ENCODE measurements at places on chromosomes 4 and X. TPM values are rescaled to one million over a fixed set of nuclear protein-coding genes. Genes with fewer than 3 reads are reported as not detected.

- H3K27ac ChIP-seq, result no peak overlapping the region
- DNase-seq, result no peak
- H3K36me3 ChIP-seq, result no peaks in the 10 kb centered on the region
- H3K27me3 ChIP-seq, result no peaks in the 10 kb centered on the region
- H3K4me3 ChIP-seq, result no peak overlapping the region
Measured at GRCh38 chr4:15262396-15262795, 165.4 kb upstream of the C1QTNF7 start.

DNA sequence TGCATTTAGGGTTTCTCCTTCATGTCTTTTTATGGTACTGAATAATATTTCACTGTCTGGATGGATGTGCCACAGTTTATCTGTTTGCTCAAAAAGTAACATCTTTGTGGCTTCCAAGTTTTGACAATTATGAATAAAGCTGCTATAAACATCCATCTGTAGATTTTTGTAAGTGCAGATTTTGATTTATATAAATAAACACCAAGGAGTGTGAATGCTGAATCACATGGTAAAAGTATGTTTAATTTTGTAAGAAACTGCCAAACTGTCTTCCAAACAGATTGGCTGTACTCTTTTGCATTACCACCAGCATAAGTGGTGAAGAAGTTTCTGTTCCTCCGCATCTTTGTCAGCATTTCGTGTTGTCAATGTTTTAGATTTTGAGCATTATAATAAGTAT lies 158.7 kb upstream of the GIMD1 start:
- no peak overlapping the region for H3K4me3 ChIP-seq
- H3K27ac ChIP-seq, result no peak overlapping the region
- H3K27me3 ChIP-seq, result no peaks in the 10 kb centered on the region
- no peaks in the 10 kb centered on the region for H3K4me1 ChIP-seq
- DNase-seq, result no peak
- no peaks in the 10 kb centered on the region for H3K36me3 ChIP-seq

The ZRSR2 gene
- 15.6 TPM for total RNA-seq

The RHOH gene
- total RNA-seq, result 14.1 TPM

Measured in kidney (tissue), 22 donors.